ENCODE measurements at places on chromosomes 11 and 22. TPM values are rescaled to one million over a fixed set of nuclear protein-coding genes. Genes with fewer than 3 reads are reported as not detected.

DNA sequence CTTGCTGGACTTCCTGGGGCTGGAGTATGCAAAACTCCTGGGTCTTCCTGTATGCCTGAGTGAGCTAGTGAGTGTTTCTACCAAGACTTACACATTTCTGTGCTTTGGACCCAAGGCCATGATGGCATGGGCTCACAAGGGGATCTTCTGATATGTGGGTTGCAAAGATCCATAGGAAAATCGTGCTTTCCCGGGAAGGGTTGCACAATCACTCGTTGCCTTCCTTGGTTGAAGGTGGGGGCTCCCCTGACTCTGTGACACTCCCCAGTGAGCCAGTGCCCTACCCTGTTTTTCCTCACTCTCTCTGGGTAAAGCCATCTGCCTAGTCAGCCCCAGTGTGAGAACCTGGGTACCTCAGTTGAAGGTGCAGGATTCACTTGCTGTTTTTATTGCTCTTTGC lies 114.0 kb upstream of the CCDC179 start:
- DNase-seq, result no peak
- H3K27me3 ChIP-seq, result no peaks in the 10 kb centered on the region
- no peak overlapping the region for H3K27ac ChIP-seq
- H3K4me3 ChIP-seq, result no peak overlapping the region
- H3K36me3 ChIP-seq, result no peaks in the 10 kb centered on the region

DNA sequence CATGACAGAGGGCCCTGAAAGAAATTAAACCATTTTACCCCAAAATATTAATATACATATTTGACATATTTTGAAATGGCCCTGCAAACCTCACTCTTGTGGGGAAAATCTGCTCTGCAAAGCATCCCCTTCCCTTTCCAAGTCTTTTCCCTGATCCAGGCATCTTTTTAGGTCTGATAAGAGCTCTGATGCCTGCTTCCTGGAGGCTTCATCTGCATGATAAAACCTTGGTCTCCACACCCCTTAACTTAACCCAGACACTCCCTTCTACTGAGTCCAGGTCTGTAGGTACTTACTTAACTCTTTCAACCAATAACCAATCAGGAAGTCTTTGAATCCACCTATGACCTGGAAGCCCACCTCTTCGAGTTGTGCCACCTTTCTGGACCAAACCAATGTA lies 1.8 kb upstream of the LGALS12 start:
- no peaks in the 10 kb centered on the region for H3K27me3 ChIP-seq
- no peak overlapping the region for H3K4me3 ChIP-seq
- H3K36me3 ChIP-seq, result no peaks in the 10 kb centered on the region
- H3K4me1 ChIP-seq, result no peaks in the 10 kb centered on the region

- peaks cover 44% of the 10 kb centered on the region for H3K36me3 ChIP-seq
- H3K4me1 ChIP-seq, result peaks cover 87% of the 10 kb centered on the region
- H3K27me3 ChIP-seq, result peaks cover 41% of the 10 kb centered on the region
- no peak overlapping the region for H3K4me3 ChIP-seq
- H3K27ac ChIP-seq, result peak overlapping the region; percentile 69
Observed at GRCh38 chr22:29310863-29311339, 4.5 kb downstream of the GAS2L1 start.

MS4A14 gene
- total RNA-seq, result 0.59 TPM

DNA sequence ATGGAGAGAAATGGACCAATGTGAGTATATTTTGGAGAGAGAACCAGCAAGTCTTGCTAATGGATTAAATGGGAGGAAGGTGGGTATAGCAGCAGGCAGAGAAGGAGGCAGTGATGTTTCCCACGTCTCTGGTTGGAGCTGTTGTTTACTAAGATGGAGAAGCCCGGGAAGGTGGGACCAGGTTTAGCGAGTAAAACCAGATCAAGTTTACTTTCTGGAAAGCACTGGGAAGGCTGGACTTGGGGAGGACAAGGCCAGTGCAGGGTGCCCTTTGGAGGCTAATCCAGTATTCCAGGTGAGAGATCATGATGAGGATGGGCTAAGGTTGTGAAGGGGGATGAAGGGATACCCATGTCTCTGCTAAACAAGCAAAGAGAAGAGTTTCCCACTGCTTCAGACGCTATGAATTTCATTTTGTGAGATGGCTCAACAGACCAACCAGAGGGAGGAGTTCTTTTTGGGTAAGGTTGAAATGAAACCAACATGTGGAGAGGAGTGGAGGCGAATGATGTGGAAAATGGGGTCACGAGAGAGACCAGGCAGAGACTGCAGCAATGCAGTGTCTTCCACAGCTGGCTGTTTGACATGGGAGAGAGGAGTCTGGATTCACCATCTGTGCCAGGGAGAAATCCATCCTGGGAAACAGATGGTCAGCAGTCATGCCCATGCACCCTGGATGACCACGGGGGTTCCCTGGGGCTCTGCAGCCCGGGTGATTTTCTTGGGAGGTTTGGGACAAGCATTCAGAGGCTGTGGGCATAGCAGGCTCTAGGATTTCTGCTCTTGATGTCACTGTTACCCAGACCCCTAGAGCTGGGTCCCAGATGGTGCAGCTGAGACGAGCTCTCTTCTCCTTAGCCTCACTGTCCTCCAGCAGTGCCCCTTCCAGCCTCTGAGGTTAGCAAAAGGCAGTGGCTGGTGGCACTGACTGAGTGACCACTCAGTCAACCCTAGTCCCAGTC lies 24.9 kb downstream of the COMMD9 start:
- H3K27ac ChIP-seq, result no peak overlapping the region
- no peaks in the 10 kb centered on the region for H3K36me3 ChIP-seq
- H3K4me3 ChIP-seq, result no peak overlapping the region
- no peaks in the 10 kb centered on the region for H3K27me3 ChIP-seq
- peaks cover 13% of the 10 kb centered on the region for H3K4me1 ChIP-seq
- no peak for DNase-seq

DNA sequence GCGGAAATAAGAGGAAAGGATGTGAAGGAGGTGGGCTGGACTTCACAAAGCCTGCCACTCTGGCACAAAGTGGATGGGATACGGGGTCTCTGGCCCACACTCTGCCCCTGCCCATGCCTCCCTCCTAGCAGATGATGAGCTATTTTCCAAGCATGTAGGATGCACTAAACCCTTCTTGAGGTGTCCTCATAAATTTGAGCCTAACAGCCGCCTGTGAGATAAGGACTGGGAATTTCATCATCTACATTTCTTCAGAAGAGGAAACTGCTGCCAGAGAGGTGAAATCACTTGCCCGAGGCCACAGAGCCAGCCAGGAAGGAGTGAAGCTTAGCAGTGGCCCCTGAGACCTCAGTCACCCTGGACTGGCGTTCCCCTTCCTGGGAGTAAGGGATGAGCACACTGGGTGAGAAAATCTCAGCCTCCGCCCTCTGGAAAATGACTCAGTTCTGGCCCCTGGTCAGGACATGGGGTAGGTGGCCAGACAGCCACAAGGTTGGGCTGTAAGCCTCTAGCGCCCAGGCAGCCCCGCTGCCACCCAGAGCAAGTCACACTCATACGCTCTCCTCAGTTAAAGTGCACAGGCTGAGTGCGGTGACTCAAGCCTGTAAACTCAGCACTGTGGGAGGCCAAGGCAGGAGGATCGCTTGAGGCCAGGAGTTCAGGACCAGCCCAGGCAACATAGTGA lies 27.9 kb downstream of the MB start:
- H3K27me3 ChIP-seq, result no peaks in the 10 kb centered on the region
- no peak overlapping the region for H3K27ac ChIP-seq
- no peaks in the 10 kb centered on the region for H3K36me3 ChIP-seq
- H3K4me1 ChIP-seq, result peaks cover 26% of the 10 kb centered on the region

DMC1 gene
- 3.9 TPM for total RNA-seq

DNA sequence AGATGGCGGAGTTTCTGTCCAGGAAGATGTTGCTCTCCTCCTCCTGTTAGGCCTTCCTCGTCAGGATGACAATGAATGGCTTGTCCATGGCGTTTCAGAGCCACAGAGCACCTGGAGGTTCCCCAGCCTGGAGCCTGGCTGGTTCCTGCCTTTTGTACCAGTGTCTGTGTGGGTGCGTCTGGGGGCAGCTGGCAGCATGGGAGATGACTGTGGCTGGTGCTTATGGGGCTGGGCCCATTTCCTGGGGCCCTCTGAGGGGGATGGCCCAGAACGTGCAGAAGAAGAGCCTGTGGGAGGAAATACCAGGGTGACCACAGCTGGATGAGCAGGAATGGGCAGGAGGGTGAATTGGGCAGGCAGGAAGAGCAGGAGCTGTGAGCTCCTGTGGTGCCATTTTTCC lies 6.7 kb downstream of the SLC37A2 start:
- peaks cover 18% of the 10 kb centered on the region for H3K4me1 ChIP-seq
- peaks cover 7% of the 10 kb centered on the region for H3K27me3 ChIP-seq
- H3K36me3 ChIP-seq, result no peaks in the 10 kb centered on the region
- H3K4me3 ChIP-seq, result no peak overlapping the region

APOL5 gene
- 0.39 TPM for total RNA-seq

IGSF9B gene
- total RNA-seq, result 22.5 TPM

TYR gene
- total RNA-seq, result 0.61 TPM
